ENCODE measurements at places on chromosomes 11 and 22.
A peak's percentile ranks its signal among the peaks of the same experiment; 100 is the strongest.

DNA sequence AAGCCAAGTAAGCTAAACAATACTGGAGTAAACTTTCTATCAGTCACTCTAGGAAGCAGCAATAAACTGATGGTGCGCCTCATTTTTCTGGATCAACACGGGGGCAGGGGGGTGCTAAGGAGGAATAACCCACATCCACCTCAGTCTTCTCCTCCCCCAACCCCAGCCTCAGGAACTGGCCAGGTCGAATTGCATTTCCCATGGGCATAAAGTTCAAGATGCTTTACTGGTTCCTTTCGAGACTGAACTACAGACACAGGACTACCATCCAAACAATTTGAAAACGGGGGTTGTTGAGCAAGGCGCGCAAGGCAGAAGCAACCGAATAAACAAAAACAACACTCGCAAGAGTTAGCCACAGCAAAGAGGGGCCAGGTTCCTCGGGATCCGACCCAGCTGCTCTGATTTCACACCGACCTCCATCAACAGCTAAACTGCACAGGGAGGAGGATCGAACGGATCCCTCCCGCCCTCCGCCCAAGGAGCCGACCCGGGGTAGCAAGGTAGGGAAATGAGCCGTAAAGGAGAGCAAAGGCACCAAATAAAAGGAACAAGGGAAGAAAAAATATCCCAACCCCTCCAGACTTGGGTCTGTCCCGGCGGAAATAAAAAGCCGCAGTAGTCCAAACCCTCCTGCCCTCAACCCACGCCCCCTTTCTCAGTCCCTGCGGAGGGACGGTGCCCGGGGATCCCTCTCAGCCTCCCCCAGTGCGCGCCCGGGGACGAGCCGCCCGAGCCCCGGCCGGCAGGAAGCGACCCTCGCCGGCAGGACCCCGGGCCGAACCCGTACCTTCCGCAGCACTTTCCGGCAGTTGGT is 801 bp downstream of the SESN3 start:
- peak; percentile 52 for DNase-seq

DNA sequence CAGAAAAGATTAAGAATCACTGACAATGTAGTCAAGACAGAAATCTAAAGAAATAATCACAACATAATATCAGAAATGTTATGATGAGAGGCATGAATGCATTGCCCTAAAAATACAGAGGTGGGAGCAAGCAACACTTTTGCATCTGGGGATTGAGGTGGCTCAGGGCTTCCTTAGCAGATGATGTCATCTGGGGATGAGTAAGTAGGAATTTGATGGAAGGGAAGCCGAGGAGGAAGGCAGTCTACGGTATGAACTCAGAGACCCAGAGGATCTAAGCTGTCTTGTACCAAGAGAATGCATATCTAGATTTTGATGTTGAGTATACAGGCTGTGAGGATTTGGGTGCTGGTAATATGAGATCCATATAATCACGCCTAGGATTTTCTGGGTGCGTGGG is 193.0 kb upstream of the SNX19 start:
- DNase-seq, result peak; percentile 7

GRCh38 chr11:60389279-60389910 is 6.9 kb upstream of the MS4A14 start:
- no peak for DNase-seq

DNA sequence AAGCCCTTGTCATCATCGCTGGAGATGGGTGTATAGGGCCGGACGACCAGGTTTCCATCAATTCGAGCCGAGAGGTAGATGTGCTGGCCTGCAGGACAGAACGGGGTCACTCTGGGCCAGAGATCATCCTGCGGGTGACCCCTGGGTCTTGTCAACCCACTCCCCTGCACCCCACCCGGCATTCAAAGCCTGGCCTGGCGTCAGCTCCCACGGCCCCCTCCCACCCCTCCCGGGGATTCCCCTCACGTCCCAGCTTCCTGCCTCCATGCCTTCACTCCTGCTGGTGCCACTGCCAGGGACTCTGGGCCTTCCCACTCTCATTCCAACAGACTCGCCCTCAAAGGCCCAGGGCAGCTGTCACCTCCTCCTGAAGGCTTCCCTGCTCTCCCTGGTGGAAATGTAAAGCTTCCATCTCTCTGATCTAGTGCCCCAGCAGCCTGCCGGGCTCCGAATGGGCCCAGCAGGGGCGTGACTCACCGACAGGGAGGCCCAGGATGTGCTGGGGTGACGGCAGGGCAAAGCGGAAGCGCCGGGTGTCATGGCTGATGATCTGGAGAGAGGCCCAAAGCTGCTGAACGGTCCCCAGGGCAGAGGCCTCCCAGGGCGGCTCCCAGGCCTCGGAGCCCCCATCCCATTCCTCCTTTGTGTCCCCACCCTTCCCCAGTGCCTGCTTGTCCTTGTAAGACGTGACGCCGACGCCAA is 9.3 kb downstream of the ATP5MGL start:
- DNase-seq, result no peak

GRCh38 chr11:75347781-75348566 is 3.5 kb downstream of the ARRB1 start:
- no peak for DNase-seq

- DNase-seq, result no peak
Measured at GRCh38 chr11:9790703-9791102, 126.8 kb downstream of the SWAP70 start.

- no peak for DNase-seq
Measured at GRCh38 chr11:121489823-121490222, 37.1 kb upstream of the SORL1-AS1 start.

DNA sequence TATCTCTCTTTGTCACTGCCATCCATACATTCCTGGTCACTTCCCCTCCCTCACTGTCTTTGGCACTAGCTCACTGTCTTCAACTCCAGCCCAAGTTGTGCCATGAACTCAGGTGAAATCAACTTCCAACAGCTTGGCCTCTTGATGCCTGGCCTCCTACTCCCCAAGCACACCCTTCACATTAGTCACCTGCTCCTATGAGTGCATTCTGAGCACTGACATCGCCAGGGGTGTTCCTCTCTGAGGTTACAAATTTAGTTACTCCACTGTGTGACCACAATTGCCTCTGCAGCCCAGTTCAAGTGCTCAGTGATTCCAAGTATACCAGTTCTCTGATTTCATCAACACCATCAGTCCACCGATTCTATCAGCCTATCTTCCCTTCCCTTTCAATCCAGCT is 10.8 kb downstream of the DRD2 start:
- no peak for DNase-seq

DNA sequence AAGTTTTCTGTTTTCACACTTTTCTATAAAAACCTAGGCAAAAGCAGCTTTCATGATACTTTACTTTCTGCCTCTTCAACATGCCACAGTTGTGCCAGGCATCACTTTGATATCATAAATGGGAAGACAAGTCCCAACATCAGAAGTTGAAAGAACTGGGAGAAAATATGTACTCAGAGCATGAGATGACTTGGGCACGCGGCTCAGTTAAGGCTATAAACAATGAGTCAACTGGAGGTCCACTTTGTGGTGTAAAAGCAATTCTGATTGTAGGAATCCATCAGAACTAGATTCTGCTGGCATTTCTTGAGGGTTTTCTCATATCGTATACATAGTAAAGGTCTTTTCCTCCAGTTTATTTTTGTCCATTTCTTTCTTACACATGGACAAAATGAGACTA is 109.7 kb upstream of the USP47 start:
- no peak for DNase-seq

DNA sequence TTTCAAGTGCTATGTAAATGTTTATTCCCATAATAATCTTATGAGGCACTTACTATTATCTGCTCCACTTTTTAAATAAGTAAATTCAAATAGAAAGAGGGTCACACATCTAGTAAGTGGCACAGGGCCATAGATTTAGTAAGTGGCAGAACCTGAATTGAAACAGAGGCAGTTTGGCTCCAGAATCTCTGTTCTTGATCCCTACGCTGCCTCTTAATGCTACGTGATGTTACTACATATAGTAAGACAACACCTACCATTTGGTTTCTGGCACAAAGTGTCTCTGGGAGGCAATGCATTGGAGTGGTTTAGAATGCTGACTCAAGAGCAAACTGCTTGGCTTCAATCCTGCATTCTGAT is 1018.3 kb downstream of the DLG2 start:
- DNase-seq, result no peak
